ENCODE measurements at places on chromosomes 1 and 21.

- no peak for DNase-seq
These were observed 151.0 kb downstream of the ST6GALNAC5 start for GRCh38 chr1:77018311-77018710.

- DNase-seq = no peak
These were observed 218.0 kb downstream of the DENND1B start for GRCh38 chr1:197557302-197557701.

DNA sequence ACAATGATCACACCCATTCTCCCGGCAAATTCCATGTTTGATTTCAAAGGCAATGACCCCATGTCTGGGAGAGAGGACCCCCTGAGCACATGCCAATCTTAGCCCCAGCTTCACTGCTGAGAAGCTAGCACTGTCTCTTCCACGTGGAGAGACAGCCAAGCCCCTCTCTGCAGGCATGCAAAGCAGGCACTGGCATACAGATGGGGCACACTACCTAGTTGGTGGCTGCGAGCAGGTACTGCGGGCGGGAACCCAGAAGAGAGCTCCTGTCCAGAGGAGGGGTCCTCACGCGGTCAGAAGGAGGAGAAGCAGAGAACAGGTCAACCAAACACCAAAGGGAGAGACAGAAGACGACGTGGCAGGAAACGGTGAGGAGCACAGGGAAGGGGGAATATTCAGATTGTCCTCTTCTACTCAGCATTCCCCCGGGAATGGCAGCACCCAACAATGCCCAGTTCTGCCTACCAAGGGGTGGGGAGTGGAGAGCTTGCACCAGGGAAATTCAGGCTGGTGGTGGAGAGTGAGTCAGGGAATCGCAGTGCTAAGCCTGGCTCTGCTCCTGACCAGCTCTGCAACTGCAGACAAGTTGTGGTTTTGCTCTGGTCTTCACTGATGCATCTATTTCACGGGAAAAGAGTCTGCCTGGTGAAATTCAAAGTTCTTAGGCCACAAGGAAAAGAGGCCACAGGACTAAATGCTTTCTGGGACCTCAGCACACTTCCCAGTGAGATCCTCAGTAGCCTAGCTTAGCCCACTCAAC, 48.1 kb upstream of the GOLT1A start:
- DNase-seq = no peak

- peak; percentile 81 for DNase-seq
These were observed 1.1 kb upstream of the PRXL2B start for GRCh38 chr1:2585318-2586092.

DNA sequence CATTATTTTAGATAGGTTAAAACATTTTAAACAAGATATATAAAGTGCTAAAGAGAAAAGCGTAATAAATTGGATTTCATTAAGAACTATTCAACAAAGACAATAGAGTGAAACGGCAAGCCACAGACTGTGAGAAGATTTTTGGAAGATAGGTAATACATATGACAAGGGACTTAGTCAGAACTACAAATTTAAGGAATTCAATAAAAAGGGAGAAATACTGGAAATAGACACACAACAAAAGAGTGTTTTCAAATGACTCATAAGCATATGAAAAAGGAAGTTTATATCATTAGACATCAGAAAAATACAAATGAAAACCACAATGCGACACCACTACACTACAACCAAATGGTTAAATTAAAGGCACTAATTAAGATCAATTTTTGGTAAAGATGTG, 90.5 kb downstream of the GDAP2 start:
- no peak for DNase-seq

GRCh38 chr1:215776336-215776735, 209.2 kb downstream of the KCTD3 start:
- no peak for DNase-seq

Measured in hepatocyte (in vitro differentiated cells).